ENCODE measurements at places on chromosomes 5 and 9.

GRCh38 chr9:127022913-127023660, 99.3 kb downstream of the ANGPTL2 start:
- DNase-seq: no peak

DNA sequence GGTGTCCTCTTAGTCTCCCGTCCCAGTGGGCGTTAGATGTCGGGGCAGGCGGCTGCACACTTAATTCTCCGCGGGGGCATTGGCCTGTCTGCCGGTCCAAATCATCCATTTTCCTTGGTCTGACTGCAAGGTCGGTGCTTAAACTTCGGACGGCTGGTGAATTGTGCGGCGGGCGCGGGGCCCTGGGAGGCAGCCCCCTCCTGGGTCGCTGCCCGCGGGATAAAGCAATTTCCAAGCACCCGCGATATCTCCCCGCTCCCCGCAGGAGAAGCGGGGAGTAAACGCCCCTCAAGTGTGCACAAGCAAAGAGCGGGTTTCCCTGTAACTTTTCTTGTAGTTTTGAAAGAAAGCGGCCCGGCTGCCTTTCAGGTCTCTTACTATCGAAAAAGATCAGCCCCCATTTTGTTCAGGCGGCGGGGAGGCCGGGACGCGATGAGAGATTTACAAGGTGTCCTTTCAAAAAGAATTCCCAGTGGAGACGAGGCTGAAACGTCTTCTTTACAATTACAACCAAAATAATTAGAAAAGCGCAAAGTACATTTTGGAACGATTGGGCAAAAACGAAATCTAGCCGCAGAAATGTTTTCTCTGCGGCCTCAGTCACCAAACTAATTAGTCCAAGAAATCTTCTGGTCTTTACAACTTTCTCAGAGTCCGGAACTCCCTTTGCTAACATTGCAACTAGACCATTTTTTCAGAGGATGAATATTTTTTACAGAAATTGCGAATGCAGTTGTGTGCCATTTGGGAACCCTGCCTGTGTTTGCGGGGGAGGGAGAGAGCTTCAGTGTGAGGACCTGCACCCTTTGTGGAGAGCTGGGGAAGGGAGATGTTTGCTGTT, 1.8 kb downstream of the IRX1 start:
- no peak for DNase-seq

DNA sequence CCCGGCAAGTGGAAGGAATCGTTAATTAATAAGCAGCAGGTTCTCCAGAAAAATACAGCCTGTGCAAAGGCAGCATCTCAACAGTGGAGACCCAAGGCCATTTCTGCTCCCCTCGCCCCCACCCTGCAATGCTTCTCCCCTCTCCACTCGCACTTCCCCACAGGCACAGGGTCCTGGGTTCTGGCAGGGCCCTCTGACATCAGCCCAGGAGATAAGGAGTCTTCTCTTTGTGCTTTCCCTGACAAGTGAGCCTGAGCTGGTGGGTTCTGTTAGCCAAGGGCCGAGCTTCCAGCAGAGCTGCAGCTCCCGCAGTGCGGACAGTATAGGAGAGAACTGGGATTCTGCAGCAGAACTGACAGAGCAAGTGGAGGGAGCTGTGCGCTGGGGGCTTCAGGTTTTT, 257.5 kb downstream of the NSG2 start:
- no peak for DNase-seq

DNA sequence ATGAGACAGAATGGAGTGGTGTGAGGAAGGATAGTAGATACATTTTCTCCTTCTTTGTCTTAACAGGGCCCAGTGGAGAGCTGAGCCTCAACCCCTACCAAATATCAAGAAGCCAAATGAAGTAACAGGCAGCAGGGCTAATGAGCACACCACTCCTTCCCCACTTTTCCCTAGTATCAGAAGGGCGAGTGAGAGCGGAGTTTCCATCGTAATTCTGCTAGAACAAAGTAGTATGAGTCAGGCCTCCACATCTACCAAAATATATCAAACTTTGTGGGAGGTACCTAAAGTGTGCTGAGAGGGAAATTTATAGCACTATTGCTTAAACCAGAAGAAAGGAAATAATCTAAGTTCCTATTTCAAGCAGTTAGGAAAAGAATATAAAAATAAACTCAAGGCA, 769.0 kb upstream of the RGMB start:
- DNase-seq: no peak

- no peak for DNase-seq
These were observed 345.0 kb downstream of the DMAC1 start for GRCh38 chr9:7454624-7455023.

- no peak for DNase-seq
These were observed 46.8 kb downstream of the CYSTM1 start for GRCh38 chr5:140221697-140222223.

DNA sequence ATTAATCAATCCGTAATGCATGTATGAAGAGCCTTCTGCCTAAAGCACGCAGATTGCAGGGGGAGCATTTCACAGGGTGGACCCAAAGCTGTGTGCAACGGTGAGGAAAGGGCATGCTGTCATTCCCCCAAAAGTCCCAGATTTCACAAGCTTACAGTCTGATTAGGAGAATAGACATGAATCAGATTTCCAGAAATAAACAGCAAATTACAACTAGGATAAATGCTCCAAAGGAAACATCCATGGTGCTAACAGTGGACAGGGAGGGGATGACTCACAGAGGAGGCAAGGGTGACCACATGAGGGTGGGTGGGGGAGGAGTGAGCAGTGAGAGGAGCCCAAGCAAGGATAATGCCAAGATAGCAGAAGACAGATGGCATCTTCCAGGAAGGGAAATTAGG, 258.4 kb upstream of the TAS2R1 start:
- DNase-seq: no peak

- no peak for DNase-seq
These were observed 116.1 kb upstream of the BNC2 start for GRCh38 chr9:16986556-16986955.

Data from right forelimb (tissue), 1 donor.